ENCODE measurements at places on chromosomes 6 and 20. TPM values are rescaled to one million over a fixed set of nuclear protein-coding genes. Genes with fewer than 3 reads are reported as not detected.

SOBP gene
- 4.8 TPM for total RNA-seq

ETV7 gene
- 0.28 TPM for total RNA-seq

SSTR4 gene
- not detected for total RNA-seq

BICRAL gene
- 3.9 TPM for total RNA-seq

PABPC1L gene
- total RNA-seq = 19.2 TPM

ADGB gene
- total RNA-seq = not detected

PFDN6 gene
- total RNA-seq = 29.2 TPM

RNF182 gene
- 0.30 TPM for total RNA-seq

PROCR gene
- 37.7 TPM for total RNA-seq

HLA-DOB gene
- 0.18 TPM for total RNA-seq

FAM217B gene
- total RNA-seq = 4.2 TPM

SEMG1 gene
- total RNA-seq = not detected

SYCP2 gene
- total RNA-seq = 0.32 TPM

CHRNA4 gene
- total RNA-seq = not detected

HCRTR2 gene
- total RNA-seq = not detected

FERMT1 gene
- total RNA-seq = 10.9 TPM

TUBB1 gene
- total RNA-seq = not detected

ERVFRD-1 gene
- not detected for total RNA-seq

KCNK5 gene
- total RNA-seq = not detected

DACT2 gene
- total RNA-seq = not detected
